GM23338 (cell line): ENCODE measurements at places on chromosomes 5 and 9. TPM values are rescaled to one million over a fixed set of nuclear protein-coding genes. Genes with fewer than 3 reads are reported as not detected.

RNF180 gene
- total RNA-seq, result 4.2 TPM in 2 replicates

DDX4 gene
- 0.83 TPM in 1 of 2 replicates, not detected in the other for total RNA-seq

ZDHHC11B gene
- 1.2 and 1.3 TPM in 2 replicates for total RNA-seq

PCDHB4 gene
- 1.7 and 2.7 TPM in 2 replicates for total RNA-seq

TEX48 gene
- total RNA-seq, result not detected in 2 replicates

PTGDS gene
- total RNA-seq, result 1.9 TPM in 1 of 2 replicates, not detected in the other

FOXD4L5 gene
- total RNA-seq, result not detected in 2 replicates

SLC46A2 gene
- not detected in 2 replicates for total RNA-seq

GDA gene
- 4.1 and 5.8 TPM in 2 replicates for total RNA-seq

AK8 gene
- total RNA-seq, result 0.14 and 0.82 TPM in 2 replicates

CXCL14 gene
- total RNA-seq, result not detected in 2 replicates

DPYSL3 gene
- 440 and 455 TPM in 2 replicates for total RNA-seq

- no peak for DNase-seq
Measured at GRCh38 chr5:163508753-163509152, 3.3 kb downstream of the MAT2B start.

DNA sequence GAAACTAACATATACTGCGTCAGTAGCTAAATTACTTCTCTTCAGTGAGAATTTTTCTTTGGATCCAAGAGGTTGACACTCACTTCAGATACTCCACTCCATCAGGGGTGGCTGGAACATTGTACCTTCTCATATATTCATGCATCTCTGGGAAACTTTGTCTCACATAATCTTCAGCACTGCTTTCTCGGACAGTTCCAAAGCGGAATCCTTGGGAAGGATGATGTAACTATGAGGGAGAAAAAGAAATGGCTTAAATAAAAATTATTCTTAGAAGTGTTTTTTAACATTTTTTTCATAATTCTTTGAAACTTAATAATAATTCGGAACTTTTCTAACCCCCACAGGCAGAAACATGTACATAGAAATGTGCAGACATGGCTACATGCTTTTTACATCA, 33.4 kb upstream of the PPP3R2 start:
- peak; percentile 33 for DNase-seq

DNA sequence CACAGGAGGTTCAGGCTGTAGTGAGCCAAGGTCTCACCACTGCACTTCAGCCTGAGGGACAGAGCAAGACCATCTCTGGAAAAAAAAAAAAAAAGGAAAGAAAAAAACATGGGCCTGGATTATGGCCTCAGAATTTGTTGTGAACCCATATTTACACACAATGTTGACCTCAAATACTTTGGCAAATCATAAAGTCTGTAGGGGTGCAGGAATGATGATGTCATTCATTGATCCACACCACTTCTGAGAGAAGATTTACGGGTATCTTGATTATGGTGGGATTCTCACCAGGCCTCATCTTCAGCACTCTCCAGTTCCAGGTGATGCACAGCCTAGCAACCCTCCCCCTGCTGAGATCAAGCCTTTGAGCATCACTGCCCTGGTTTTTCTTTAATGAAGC, 156.9 kb downstream of the CDH6 start:
- DNase-seq, result no peak

- DNase-seq, result no peak
Measured at GRCh38 chr5:10441992-10442435, 335 bp downstream of the ROPN1L start.

- no peak for DNase-seq
Measured at GRCh38 chr5:93079046-93079445, 502.0 kb downstream of the NR2F1-AS1 start.

GRCh38 chr9:89593727-89594427, 10.9 kb upstream of the GADD45G start:
- DNase-seq, result peak; percentile 92

DNA sequence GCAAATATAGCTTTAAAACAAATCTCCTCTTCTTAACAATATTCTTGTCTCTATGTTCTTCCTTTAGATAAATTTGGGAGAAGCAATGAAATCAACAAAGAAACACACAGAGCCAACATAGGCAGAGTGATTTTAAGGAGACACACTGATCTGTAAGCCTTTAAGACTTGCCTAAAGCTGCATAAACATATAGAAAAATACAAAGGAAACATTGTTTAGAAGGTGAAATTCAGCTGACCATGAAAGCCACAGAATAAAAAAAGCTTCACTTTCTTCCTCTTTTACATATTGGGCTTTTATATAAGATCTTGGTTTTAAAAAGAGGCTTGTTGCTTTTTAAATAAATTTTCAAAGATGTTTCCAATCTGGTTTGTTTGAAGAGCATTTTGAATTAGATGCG, 1277.5 kb downstream of the EFNA5 start:
- no peak for DNase-seq

- DNase-seq, result no peak
Measured at GRCh38 chr9:89579741-89580385, 24.9 kb upstream of the GADD45G start.

DNA sequence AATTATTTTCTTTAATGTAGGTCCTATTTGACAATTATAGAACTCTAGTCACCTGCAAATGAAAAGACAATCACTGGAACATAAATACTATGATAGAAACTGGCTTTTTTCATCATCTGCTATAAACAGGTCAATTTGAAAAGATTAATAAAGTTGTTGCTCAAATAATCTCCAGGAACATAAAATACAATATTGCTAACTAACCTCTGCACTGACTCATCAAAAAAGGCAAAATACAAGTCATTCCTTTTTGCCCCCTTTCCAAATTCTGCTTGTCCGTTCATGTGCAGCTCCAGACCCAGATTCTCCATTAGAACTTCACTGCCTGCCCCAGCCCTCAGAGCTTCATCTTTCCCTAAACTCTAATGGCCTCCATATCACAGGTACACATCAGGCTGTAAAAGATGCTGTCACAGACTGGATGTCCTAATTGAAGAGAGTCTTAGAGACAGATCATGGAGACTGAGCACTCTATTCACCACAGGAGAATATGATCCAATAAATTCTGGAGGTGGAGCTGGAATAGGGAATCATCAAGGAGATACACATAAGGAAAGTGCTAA, 1.6 kb downstream of the DCTN4 start:
- no peak for DNase-seq

GRCh38 chr5:122849771-122850170, 4.4 kb downstream of the SNX24 start:
- DNase-seq, result no peak

DNA sequence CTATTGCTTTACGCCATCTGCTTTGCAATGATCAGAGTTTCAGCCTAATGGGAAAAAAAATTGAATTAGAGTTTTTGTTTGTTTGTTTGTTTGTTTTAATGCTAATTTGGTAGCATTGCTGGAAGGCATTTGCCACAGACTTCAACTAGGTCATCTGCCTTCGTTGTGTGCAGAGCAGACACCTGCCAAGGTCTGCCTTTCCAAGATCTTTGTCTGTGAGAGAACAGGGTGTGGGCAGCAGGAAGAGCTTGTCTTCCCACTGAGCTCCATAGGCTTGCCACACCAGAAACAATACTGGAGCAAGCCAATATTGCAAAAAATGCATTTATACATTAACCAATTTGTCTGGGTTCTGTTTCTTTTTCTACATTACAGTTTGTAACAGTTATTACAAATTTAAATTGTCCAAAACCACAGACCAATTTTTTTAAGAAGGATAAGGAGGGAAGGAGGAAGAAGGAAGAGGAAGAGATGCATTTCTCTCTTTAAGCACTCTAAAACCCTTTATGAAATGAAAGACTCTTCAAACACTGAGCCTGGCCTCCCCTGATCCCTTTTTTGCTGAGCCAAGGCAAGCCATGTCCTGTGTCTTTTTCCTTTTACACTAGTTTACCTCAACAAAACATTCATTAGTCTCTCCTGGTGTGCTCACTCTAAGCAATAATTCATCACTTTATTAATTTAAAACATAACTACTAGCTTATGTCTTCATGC, 210.5 kb downstream of the SNX18 start:
- no peak for DNase-seq

GRCh38 chr5:93636837-93637236, 53.8 kb downstream of the NR2F1 start:
- DNase-seq, result no peak

- no peak for DNase-seq
Measured at GRCh38 chr9:90808890-90809685, 7.5 kb downstream of the SYK start.

GRCh38 chr9:93651521-93651950, 75.2 kb downstream of the PHF2 start:
- DNase-seq, result no peak

DNA sequence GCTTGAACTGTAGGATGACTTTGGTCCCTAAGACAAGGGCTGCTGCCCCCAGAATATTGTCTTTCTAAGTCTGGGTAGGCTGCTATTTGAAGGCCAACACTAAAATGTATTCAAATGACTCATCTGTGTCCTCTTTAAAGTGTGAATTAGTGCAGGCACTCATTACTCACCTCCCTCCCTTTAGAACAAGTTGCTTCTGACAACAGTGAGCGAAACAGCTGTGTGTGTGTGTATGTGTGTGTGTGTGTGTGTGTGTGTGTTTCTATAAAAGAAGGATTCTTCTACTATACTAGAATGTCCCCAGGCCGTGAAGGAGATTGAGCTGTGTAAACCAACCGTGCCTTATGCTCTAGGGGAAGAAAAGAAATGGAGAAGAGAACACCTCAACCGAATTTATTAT, 1337.2 kb downstream of the PTPRD start:
- no peak for DNase-seq

GRCh38 chr9:110016340-110016739, 191.6 kb downstream of the C9orf152 start:
- DNase-seq, result no peak

DNA sequence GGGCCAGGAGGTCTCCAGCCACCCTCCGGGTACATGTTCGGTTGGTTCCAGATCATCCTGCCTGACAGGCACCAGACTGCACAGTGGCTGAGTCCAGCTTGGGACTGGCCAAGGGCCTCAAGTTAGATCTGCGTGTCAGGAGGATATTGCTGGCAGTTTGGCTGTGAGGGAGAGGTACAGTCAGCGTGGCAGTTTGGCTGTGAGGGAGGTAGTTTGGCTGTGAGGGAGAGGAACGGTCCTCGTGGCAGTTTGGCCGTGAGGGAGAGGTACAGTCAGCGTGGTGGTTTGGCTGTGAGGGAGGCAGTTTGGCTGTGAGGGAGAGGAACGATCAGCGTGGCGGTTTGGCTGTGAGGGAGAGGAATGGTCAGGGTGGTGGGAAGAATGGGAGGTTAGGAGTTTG, 39.0 kb downstream of the CACNA1B start:
- DNase-seq, result no peak

- DNase-seq, result no peak
Measured at GRCh38 chr5:38720554-38721361, 125.1 kb upstream of the OSMR start.

- no peak for DNase-seq
Measured at GRCh38 chr5:157857816-157858526, 974 bp downstream of the CLINT1 start.

DNA sequence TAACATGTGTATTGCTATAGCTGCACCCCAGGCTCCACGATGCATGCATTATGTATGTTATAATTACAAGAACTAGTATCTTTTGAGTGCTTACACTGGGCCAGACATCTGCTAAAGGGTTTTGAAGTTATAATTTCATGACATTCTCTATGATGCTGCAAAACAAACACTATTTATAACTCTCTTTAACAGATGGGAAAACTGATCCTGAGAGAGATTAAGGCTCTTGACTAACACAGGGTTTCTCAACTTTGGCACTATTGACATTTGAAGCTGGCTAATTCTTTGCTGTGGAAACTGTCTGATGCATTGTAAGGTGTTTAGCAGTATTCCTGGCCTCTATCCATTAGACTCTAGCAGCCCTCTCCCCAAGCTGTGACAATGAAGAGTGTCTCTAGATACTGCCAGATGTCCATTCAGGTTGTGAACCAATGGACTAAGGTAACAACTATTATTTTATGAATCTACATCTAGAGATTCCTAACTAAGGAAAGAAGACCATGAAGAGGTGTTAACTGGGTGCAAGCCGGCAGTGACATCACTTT, 258.6 kb downstream of the ASTN2 start:
- no peak for DNase-seq

DNA sequence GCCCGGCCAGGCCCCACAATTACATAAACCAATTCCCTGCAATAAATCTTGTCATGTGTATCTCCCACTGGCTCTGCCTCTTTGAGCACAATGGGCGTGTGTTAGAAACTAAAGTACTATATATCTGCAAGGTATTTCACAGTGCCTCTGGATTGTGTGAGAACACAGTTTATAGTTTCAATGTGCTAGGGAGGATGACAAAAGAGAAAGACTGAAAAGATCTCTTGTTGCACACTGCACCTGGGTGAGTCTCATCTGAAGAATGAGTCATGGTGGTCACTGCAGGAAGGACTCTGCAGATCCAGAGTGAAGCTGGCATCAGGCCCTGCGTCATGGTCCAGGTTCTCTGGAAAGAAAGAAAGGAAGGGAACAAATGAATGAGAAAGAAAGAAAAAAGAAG, 20.7 kb upstream of the CTSV start:
- no peak for DNase-seq

- DNase-seq, result no peak
Measured at GRCh38 chr5:171989946-171990712, 16.3 kb downstream of the FBXW11 start.

DNA sequence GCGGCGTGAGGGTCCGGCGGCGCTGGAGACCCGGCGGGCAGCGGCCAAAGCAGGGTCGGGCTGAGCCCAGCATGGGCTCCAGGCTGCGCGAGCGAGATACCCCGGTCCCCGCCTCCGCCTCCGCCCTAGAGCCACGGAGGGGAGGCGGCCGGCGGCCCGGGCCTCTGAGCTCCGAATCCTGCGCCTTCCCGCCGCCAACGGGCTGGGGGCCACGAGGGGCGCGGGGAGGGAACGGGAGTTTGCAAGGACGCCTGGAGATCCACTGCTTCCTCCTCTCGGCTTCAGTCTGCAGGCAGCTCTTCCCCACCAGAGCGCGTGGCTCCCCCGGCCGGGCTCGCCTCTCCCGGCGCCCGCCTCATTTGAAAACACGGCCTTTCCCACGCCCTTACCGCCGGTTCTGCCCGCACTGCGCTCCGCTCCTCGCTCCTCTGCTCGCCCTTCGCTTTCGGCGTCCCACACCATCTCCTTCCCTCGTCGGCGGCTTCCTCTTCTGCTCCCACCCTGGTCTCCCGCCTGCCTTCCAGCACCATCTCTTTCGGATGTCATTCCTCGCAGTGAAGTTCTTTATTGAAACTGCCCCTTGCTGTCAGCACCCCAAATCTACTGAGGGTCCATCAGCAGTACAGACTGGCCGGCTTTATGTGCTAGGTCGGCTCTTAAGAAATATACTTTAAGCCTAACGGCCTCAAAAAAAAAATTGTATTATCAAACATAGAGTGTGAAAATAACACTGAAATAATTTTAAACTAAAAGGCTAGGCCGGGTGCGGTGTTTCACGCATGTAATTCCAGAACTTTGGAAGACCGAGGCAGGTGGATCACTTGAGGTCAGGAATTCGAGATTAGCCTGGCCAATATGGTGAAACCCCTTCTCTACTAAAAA, 105.0 kb upstream of the FAM120A start:
- peak; percentile 68 for DNase-seq

GRCh38 chr5:56647099-56647850, 168.1 kb upstream of the MAP3K1 start:
- DNase-seq, result no peak

DNA sequence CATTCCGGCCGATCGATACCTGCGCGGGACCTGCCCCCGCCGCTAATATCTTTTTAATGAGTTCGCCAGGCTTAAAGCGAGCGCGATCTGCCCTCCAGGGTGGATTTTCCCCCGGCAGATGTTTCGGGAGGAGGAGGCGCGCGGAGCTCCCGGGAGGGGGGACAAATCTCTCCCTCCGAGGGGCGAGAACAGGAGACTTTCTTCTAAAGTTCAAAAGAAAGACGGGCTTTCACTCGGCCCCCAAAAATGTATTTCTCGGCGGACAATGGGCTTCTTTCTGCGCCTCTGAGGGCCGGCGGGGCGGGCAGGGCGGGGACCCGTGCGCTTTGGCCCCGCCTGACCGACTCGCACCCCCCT, 4.1 kb upstream of the PRDM12 start:
- no peak for DNase-seq
